ENCODE measurements at places on chromosomes 2 and 18. TPM values are rescaled to one million over a fixed set of nuclear protein-coding genes. Genes with fewer than 3 reads are reported as not detected.

Gene VSNL1
- not detected for total RNA-seq

Gene RGPD3
- total RNA-seq = 0.67 TPM

Gene TLK1
- 57.6 TPM for total RNA-seq

DNA sequence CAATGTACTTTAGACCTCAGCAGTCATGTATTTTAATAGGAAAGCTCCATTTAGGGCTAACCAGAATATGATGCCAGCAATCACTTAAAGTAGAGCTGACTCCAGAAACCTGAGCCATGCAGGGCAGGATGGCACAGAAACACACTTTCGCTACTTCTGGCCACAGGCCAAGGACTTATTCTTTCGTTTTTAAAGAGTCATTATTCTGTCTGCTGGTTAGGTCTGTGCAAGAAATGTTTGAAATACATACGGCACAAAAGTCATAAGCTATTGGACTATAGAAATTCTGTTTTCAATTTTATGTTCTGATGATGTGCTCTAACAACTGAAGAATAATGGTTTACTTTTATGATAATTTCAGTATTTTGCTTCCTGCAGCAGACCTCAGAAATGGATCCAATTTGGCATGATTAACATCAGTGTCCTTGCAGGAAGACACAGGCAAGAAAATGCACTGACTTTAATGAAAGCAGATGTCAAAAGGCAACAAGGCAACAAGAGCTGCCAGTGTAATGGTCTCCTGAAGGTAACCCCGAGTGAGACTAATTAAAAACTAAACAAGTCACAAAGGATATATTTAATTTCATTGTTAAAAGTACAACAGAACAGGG is 114.4 kb upstream of the CHRNA1 start:
- no peaks in the 10 kb centered on the region for H3K36me3 ChIP-seq
- H3K4me3 ChIP-seq = peak overlapping the region; percentile 4
- peak; percentile 40 for DNase-seq
- no peaks in the 10 kb centered on the region for H3K27me3 ChIP-seq
- no peaks in the 10 kb centered on the region for H3K4me1 ChIP-seq

GRCh38 chr2:23757686-23758433 is 169.1 kb downstream of the ATAD2B start:
- peaks cover 5% of the 10 kb centered on the region for H3K36me3 ChIP-seq
- no peak for DNase-seq
- no peak overlapping the region for H3K4me3 ChIP-seq
- no peak overlapping the region for H3K27ac ChIP-seq

Data from thyroid gland (tissue), 4 donors.